ENCODE measurements at places on chromosomes 5 and 9.

- DNase-seq, result no peak
These were observed 22.2 kb upstream of the TUSC1 start for GRCh38 chr9:25700430-25700829.

GRCh38 chr5:127076315-127077129, 3.2 kb upstream of the C5orf63 start:
- DNase-seq, result no peak

GRCh38 chr5:54362434-54362833, 52.1 kb upstream of the ARL15 start:
- DNase-seq, result no peak

GRCh38 chr9:4137234-4137633, 162.6 kb downstream of the GLIS3 start:
- peak; percentile 66 for DNase-seq

- peak; percentile 32 for DNase-seq
These were observed 188.7 kb downstream of the HSPA4 start for GRCh38 chr5:133240425-133241091.

DNA sequence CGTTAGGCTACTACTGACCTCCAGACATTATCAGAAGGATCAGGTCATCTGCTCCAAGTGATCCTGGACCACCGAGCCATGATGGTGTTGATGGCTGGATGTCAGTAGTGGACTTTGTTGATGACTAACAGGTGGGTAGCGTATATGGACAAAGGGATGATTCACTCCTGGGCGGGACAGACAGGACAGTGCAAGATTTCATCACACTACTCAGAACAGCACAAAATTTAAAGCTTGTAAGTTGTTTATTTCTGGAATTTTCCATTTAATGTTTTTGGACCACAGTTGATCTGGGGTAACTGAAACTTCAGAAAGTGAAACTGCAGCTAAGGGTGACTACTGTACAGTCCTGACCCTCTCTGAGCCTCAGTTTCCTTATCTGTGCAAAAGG, 12.7 kb downstream of the PDGFRB start:
- DNase-seq, result peak; percentile 88

DNA sequence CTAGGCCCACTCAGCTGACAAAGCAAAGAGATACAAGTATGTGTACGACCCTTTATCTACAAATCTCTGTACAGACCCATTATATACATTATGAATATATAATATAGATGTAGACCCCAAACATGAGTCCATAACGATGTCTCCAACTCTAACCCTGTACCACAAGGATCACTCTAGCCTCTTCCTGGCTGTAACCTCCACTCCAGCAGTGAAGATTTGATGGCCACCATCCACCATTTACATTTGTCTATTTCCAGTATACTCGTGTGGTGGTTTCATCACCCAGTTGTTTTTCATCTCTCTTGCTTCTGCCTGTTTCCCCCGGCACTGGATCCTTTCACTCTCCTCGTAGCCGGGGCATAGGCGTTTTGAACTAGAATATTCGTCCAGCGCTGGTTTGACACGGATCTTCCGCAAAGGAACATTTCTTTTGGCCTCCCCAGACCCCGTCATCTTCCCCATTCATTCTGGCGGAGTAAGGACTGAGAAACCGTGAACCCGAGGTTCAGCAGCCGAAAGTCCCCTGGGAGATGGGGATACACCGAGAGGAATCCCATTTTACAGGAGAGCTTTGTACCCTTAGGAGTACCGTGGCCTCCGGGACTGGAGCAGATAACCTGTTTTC, 828 bp upstream of the TRIO start:
- no peak for DNase-seq

DNA sequence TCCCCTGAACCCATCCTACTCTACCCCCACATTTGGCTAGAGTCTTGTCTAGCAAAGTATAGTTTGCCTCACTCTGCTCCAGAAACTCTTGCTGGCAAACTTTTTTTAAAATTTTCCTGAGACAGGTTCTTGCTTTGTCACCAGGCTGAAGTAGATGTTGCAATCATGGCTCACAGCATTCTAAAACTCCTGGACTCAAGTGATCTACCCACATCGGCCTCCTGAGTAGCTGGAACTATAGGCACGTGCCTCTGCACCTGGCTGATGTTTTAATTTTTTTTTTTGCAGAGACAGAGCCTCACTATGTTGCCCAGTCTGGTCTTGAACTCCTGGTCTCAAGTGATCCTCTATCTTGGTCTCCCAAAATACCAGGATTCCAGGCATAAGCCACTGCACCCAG, 175.8 kb upstream of the FBXL17 start:
- DNase-seq, result no peak
